Progenitor cell of endocrine pancreas (in vitro differentiated cells): ENCODE measurements at places on chromosomes 12 and 14.

GRCh38 chr14:74038020-74038859 lies 19.1 kb downstream of the BBOF1 start:
- no peak for DNase-seq

DNA sequence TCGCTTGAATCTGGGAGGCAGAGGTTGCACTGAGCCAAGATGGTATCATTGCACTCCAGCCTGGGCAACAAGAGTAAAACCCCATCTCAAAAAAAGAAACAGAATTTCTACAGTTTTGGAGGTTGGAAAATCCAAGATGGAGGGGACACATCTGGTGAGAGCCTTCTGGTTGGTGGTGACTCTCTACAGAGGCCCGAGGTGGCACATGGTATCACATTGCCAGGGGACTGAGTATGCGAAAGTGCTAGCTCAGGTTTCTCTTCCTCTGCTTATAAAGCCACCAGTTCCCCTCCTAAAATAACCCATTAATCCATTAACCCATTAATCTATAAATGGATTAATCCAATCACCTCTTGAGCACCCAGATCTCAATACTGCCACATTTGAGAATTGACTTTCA lies 70.8 kb upstream of the DACT1 start:
- DNase-seq, result no peak

- no peak for DNase-seq
These were observed 244.8 kb downstream of the DACT1 start for GRCh38 chr14:58882577-58883018.

- DNase-seq, result no peak
These were observed 227.8 kb downstream of the EPS8 start for GRCh38 chr12:15561396-15561795.

DNA sequence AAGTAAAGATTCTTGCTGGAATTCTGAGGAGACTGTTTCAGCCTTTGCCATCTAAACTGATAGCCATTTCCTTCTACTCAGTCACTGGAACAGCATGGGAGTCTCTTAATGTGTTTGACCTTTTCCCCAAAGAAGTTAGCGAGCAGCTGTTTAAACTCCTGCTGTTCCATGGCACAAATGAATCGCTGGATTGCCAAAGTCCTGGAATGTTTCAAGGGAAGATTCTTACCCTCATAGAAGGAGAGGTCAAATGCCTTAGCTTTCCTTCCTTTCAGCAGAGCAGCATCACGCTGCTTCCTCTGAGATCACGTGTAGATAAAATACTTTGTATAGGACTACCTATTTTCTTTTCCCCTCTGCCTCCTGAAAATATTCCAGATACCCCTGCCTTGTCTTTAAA lies 10.5 kb upstream of the NR2C1 start:
- no peak for DNase-seq

DNA sequence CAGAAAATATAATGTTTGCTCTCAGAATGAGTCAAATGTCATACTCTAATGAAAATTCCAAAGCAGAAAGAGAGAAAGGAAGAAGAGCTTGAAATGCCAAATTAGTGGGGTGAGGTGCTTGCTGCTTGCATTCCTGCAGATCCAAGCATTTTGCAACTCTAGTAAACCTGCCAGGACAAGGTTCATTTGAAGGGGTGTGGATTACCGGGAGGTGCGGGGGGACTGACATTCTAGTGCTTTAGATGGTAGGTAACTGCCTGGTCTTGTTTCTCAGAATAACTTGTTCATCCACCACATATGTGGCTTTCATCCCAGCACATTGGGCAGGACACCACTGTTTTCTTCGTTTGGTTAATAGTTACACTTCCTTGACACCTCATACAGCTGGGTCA lies 144.4 kb downstream of the AKAP6 start:
- no peak for DNase-seq

GRCh38 chr12:122754790-122755189 lies 2.2 kb downstream of the DENR start:
- no peak for DNase-seq

- no peak for DNase-seq
These were observed 8.5 kb upstream of the SOCS2 start for GRCh38 chr12:93563807-93564538.

- DNase-seq, result no peak
These were observed 588.2 kb upstream of the NOVA1 start for GRCh38 chr14:27186048-27186447.

GRCh38 chr12:1457901-1458300 lies 136.5 kb downstream of the FBXL14 start:
- no peak for DNase-seq
